Pancreas (tissue), 10 donors: ENCODE measurements at places on chromosomes 16 and 17.

DNA sequence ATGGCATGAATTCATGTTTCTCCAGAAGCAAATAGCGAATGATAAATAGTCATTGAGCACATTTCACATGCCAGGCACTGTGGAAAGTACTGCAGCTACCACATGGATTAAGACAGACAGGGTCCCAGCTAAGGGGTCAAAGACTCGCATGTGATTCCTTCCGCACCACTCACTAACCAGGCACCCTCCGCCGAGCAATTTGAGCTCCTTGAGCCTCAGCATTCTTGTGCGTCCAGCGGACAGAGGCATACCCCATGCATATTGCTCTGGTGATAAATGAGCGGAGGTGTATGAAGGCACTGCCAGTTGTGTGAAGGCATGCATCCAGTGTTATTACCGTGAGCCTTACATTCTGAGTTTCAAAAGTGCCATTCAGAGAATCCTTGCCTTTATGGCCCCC, 358.7 kb downstream of the HS3ST4 start:
- no peak for DNase-seq

DNA sequence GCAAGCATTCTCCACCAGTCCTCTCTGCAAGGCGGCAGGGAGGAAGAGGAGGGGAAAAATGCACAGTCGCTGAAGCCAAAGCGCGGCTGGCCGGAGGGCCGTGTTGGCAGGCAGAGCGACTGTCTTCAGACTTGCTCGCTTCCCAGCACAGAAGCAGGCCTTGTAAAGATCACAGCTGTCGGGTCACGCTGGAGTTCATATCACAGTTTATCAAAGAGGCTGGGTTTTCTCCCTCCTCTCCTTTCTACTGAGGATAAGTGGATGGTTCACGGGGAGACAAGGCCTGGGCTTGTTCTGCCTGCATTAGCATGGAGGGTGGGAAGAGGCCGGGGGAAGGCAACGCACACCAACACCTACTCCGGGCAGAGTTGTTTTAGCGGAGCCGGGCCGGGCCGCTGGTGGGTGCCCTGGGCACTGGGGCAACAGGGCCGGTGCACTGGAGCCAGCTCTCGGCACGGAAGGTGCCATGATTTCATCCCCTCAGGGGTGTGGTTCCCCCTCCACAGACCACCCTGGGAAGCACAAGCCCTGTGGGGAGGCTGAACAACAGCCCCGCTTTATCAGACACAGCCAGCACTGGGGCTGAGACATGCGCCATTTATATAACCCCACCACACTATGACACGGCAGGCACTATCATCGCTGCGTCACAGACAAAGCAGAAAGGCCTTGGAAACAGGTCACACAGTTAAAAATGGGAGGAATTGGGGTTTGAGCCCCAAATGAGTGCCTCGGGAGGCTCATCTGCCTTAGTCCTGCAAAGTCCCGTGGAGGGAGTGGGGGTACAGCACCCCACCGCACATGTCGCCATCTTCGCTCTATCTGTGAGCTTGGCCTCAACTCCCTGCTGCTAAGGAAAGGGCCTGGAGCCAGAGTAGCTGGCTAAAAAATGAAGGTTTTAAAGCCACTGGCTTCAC, 40.3 kb upstream of the MTSS2 start:
- no peak for DNase-seq

DNA sequence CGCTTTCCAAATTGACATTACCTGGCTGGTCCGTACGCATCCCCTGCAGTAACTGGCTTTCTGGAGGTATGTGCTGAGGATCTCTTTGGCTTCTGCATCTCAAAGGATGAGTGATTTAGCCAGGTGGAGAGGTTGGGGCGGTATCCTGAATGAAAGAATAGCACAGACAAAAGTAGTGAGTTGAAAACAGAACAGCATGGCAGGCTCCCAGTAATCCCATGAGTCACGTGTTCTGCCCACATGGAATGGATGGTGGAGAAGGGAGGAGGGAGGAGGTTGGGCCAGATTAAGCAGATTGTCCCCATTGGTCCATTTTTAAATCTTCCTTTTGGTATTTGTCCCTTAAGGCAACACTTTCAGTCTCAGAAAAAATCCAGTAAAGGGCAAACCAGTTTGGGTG, 176.0 kb downstream of the WWOX start:
- no peak for DNase-seq

GRCh38 chr17:77899498-77899897, 59.0 kb upstream of the TNRC6C start:
- no peak for DNase-seq

DNA sequence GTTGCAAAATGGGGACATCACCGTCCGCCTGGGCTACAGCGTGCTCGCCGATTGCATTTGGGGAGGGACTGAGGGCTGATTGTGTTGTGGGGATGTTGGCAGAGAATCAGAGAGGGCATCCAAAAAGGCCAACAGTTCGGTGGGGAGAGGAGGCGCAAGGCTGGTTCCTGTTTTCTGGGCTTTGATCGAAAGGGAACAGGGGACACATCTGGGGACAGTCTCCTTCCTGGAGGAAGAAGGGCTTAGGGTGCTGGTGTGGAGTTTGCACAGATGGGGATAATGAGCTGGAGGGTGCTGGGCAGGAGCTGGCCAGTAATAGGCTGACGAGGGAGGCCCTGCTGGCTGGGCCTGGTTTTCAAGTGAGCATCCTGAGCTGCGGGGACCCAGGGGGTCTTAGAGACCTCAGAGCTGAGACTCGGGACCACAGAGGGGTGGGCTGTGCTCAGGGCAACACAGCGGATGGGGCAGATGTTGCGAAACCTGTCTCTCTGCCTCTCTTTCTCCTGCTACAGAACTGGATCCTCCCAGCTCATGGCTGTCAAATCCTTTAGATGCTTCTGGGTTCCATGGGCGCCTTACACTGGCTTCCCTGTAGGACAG, 288.7 kb downstream of the SEC14L1 start:
- DNase-seq, result no peak

- no peak for DNase-seq
These were observed 15.8 kb downstream of the GPR142 start for GRCh38 chr17:74383141-74383540.

- no peak for DNase-seq
These were observed 45.6 kb upstream of the WSCD1 start for GRCh38 chr17:6024576-6024975.

DNA sequence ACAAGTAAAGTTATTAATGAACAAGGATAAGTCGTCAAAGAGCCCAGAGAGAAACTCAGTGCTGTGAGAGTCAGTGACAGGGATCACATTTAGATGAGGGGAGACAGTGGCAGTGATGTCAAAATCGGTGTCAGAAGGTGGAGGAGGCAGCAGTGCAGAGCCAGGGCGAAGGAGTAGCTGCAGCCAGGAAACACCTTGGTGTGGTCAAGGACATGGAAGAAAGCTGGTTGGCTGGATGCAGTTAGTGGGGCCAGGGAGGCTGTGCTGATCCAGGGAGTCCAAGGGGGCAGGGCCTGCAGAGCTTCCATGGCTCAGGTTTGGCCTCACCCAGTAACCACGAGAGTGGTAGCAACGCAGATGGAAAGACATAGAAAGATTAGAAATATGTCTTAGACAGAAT, 50.7 kb upstream of the ADORA2B start:
- no peak for DNase-seq
